SW 1271 (cell line): ENCODE measurements at places on chromosomes 5 and 9.

DNA sequence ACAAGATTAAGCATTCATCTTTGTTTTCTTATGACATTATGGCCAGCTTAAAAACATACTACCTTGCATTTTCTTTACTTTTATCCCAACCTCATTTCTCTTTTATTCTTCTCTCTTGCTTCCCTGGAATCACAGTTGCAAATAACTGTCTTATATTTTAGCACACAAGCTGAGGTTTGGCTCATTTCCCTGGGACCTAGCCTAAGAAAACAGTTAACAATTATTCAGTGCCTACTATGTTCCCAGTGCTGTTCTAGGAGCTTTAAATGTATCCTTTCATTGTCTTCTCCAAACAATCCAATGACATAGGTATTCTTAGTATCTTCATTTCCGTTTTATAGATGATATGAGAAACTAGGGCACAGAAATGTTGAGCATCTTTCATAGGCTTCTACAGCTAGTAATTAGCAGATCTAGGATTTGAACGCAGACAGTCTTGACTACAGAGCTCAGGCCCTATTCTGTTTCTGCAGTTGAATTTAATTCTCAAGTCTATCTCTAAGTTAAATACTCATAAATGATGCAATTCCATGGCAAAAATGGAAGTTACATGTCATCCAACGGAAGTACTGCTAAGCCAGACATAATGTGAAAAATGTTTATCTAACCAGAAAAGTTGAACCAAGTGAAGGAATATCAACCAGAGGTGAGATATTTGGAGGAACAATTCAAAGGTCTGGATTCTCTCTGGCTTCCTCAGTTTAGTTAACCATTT is 52.3 kb upstream of the MTAP start:
- no peak for DNase-seq

GRCh38 chr5:50969151-50970031 is 303.0 kb downstream of the PARP8 start:
- DNase-seq: no peak

DNA sequence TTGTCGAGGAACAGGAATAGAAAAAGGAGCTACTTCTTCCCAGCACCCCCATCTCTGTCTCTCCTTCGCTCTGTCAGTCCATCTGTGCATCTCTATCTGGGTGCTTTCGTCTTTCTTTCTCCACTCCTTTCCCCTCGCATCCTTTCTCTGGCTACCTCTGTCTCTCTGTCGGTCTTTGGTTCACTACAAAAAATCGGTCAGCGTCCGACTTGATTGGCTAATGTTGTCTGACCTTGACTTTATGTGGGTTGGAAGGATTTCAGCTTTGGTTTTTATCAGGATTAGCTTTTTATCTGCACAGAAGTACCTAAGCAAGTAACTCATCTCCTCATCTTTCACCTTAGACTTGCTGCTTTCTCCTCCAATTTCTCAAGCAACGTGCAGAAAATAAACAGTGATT is 575.2 kb upstream of the ZNF462 start:
- no peak for DNase-seq

- no peak for DNase-seq
Observed at GRCh38 chr5:69237877-69238276, 3.2 kb downstream of the CDK7 start.

DNA sequence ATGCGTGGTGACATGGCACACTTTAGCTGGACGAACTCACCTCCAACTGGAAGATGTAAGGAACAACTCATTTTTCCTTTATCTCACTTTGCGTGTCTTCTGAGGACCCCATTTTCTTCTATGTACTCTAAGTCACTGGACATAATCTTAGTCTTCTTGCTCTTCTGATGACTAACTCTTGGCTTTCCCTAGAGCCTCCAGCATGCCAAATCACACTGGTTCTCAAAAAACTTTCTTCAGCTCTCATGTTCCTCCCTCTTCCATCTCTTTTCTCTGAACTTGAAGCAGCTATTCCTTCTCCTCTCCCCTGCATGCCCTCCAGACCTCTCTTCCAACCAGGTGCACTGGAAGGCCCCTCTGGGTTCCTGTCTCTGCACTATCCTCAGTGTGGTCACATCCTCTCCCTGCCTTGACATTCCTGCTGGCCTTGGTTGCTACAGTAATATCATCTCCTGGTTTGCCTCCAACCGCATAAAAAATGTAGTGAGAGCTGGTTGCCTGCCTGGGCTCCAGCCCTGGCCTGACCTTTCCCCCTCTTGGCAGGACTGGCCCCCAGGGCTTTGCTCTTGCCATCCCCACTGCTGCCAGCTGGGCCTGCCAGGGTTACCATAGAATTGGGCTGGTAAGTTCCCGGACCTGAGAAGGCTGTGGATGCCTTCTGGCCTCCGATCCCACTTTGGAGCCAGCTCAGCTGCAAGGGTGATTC is 44.8 kb upstream of the BNC2 start:
- DNase-seq: no peak

DNA sequence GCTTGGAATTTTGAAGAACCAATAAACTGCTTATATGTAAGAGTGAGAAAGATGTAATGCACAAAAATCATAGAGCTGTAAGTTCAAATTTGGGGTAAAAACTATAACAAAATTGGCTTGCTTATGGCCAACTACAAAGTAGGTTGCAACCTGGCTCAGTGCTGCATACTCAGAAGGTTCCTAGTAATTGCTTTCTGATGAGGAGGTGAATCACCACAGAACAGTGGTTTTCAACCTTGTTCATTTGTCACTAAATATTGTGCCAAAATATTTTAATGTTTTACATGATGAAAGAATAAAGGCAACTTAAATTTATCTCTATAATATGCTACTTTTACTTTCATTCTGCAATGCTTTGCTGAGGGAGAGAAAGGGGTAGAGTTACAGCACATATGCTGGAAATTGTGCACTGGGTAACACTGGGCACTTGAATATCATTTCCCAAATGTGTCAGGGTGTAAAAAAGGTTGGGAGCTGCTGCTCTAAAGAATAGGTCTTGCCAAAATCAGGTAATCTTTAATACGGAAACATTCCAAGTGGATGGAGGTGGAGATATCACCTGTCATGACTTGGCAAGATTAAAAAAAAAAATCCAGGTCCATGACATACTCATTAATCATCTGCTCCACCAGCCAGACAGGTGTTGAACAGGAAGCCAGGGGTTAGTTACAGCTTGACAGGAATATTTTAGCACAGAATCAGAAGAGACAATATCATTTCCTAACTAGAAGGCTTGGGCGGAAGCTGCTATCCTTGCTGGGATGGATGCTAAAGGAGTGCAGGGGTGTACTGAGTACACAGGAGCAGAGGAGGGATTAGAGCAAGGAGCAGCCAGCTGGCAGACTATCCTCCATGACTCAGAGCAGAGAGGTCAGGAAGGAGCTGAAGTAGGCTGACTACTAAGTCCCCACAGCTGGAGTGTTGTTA is 34.6 kb upstream of the CCL21 start:
- no peak for DNase-seq

GRCh38 chr9:5510360-5510931 is at the start of gene PDCD1LG2:
Gene PDCD1LG2 (plus strand): TSS chr9:5510531. CDS start chr9:5522547, 12,016 bp downstream.
- no peak for DNase-seq

- no peak for DNase-seq
Observed at GRCh38 chr5:33867241-33867640, 24.5 kb downstream of the ADAMTS12 start.

GRCh38 chr5:61625681-61626621 is 293.9 kb downstream of the ZSWIM6 start:
- DNase-seq: no peak

- DNase-seq: no peak
Observed at GRCh38 chr9:104556830-104557634, 11.9 kb upstream of the OR13C8 start.

DNA sequence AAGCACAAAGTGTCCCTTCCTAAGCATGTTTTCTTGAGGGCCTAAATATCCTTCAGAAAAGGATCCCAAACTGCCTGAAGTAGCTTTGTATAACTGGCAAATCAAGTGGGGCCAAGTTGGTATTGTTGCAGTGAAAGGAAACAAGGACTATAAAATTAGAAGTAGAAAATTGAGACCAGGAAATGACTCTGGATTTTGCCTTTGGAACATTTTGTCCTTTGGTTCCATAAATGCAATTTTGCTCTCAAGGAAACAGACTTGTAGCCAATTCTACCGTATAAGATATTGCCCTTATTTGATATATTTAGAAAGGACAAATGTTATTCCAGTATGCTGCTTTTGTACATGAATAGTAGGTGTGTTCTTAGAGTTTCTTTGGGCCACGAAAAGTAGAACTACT is 34.4 kb downstream of the RABGAP1 start:
- no peak for DNase-seq

- DNase-seq: no peak
Observed at GRCh38 chr9:16928179-16928945, 57.9 kb upstream of the BNC2 start.

DNA sequence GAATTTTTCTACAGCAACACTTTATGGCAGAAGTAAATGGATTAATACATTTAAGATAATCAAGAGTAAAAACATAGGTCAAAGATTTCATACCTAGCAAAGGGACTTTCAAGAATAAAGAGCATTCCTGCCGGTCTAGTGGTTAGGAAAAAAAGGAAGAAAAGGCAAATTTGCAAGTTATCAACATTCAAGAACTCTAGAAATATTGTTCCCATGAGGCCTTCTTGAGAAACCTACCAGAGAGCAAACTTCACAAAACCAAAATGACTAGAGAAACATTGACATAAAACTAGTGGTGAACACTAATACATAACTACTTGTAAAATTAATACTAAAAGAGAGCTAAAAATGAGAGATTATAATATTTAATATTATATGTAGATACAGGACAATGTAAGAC is 320.2 kb upstream of the RGMB start:
- no peak for DNase-seq

DNA sequence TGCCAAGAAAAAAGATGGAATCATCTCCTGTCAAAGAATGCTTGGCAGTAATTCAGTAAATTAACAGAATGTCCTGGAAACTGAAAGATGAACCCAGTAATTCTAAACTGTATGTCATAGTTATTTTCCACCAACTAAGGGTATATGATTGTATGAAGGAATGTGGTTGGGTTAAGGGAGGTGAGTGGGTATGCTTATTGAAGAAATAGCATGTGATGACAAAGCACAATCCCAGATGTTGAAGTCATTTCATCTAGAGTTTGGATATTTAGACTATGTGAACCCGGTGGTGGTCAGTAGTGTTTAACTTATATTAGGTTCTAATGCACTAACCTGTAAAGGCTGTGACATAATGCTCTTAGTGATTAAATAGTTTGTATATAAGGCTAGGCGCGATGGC is 87.3 kb downstream of the CDKN2A start:
- DNase-seq: no peak

GRCh38 chr5:120219988-120220387 is 244.1 kb upstream of the PRR16 start:
- no peak for DNase-seq

DNA sequence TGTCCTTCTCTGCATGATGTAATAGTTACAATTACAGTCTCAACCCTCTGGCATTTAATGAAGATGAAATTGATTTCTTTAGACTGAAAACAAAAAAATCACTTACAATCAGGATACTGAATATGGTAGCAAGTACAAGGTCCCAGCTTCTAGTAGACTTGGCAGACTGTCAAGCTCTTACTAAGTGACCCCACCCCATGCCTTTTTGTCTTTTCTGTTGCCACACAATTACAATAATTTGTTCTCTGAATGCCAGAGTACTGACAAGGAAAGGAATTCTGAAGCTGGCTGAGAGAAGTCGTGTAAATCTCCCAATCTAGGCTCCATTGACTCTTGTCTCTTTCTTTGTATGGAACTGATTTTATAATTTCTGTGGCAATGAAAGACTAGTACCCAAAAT is 154.2 kb downstream of the TMC1 start:
- DNase-seq: no peak

DNA sequence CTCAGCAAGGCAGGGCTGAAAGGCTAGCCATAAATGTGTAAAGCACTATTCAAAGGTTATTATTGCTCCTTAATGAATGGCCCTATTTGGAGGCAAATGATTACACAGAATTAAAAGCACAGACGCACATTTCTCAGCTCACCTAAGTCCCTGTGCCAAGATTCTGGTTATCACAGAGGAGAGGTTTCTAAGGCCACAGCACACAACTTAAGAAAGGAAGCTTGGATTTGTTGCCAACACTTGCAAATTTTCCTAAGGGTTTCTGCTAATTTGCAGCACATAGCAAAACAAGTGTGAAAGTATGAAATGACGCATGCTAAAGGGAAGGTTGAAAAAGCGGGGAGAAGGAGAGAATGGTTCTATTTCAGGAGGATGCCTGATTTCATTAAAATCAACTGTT is 834.1 kb upstream of the C9orf72 start:
- DNase-seq: no peak

DNA sequence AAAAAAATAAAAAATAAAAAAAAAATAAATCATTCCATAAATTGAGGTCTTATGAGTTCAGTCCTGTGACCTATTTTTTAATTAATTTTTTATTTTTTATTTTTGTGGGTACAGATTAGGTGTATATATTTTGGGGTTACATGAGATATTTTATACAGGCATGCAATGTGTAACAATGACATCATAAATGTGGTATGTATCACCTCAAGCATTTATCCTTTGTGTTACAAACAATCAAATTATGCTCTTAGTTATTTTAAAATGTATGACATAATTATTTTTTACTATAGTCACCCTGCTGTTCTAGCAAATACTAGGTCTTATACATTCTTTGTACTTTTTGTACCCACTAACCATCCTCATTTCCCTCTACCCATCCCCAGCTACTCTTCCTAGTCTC is 537.9 kb downstream of the HINT1 start:
- DNase-seq: no peak

DNA sequence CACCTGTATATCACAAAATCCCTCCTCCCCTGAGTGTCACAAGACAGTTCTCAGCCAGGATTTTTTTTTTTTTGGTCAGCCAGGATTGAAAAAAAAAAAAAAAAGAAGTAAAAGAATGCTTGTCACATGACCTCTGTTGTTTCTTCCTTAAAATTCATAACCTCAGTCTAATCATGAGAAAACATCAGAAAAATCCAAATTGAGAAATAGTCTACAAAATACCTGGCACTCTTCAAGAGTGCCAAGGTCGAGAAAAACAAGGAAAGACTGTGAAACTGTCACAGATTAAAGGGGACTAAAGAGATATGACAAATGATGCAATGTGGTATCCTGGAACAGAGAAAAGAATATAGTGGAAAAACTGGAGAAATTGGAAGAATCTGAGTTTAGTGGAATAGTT is 58.5 kb upstream of the SUB1 start:
- DNase-seq: no peak

GRCh38 chr9:99385215-99385614 is 163.1 kb downstream of the SEC61B start:
- no peak for DNase-seq
